ENCODE measurements at places on chromosomes 6 and 20.

GRCh38 chr20:18225632-18226031 lies 62.7 kb upstream of the ZNF133 start:
- no peak for DNase-seq

- DNase-seq: no peak
Observed at GRCh38 chr20:23918101-23918862, 38.7 kb upstream of the CST5 start.

- DNase-seq: peak; percentile 92
Observed at GRCh38 chr6:5497896-5498578, 236.7 kb downstream of the FARS2 start.

DNA sequence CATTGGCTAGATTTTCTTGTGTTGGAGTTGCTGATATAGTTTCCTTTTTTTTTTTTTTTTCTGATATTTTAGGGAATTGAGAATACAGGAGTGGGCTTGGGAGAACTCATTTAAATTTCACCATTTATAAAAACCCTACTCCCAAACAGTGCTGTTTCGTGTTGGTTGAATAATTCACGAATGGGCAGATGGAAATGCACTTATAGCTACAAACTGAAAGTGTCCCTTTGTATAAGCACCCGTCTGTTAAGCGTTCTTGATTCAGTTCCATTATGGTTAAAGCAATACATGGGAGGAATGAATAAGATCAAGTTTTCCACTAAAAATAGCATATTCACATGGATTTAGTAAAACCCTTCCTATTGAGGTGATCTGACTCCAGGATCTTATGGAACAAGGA lies 122.2 kb upstream of the ARG1 start:
- no peak for DNase-seq

DNA sequence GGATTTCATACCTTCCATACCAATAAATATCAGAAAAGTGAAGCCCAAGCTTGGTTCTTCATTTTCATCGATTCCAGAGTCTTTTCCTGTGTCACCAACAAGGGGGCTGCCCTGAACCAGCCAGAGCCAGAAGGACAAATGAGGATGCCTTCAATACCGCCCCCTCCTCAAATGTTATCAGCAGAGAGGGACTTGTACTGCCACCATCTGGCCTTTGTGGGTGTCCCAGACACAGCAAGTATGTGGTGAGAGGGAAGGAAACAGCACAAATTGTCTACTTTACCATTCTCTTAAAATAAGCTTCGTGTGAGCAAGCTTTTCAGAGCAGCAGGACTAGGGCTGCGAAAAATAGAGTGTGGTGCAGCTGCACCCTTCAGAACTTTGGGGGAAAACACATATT lies 165.3 kb downstream of the SOBP start:
- DNase-seq: no peak

- DNase-seq: peak; percentile 44
Observed at GRCh38 chr6:11824986-11825385, 46.4 kb upstream of the ADTRP start.

DNA sequence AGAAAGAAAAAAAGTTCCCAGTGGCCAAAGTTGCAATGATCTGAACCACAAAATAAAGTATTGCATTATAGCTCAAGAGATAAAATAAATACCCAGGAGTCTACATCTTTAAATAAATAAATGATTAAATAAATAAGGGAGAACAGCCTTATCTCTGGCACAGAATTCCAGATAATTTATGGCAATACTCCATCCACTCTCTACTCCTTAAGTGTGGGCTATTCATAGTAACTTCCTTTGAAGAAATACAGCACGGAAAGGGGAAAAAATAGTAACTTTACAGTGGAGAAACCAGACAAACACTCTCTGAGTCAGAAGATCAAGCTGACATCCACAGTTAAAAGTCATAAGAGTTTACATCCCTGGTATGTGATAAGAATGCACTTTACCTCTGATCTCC lies 11.6 kb downstream of the AURKA start:
- DNase-seq: peak; percentile 31
